ENCODE measurements at places on chromosomes 3 and 15.

- DNase-seq, result no peak
These were observed 33.4 kb downstream of the SH3BP5 start for GRCh38 chr3:15299036-15299435.

- DNase-seq, result no peak
These were observed 50.8 kb upstream of the GADL1 start for GRCh38 chr3:30945291-30945690.

DNA sequence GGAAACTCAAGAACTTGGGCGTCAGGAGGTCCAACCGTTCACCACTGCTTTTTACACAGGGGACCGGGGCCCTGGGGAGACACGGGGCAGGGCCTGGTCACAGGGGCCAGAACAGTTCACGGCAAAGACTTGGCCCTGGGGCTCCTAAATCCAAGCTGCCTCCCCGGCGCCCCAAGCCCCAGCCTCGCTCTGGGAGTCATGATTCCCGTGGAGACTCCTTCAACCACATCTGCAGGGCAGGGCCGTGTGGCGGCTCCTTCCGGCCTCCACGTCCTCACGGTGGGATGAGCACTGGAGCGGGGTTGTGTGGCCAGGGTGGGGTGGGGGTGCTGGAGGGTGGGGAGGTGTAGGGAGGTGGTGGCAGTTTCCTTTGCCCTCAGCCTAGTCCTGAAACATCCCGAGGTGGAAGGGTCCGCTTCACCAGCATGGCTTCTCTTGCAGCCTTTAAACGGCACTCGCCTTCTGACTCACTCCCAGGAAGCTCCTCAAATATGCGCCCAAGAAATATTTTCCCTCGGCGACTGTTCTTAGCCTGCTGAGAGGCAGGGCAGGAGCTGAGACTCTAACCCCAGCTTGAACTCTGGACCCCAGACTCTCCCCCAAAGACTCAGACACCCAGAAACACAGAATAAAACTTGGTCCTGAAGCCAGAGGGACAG lies 1.8 kb downstream of the MUC4 start:
- DNase-seq, result no peak

GRCh38 chr15:93366387-93367100 lies 277.5 kb upstream of the RGMA start:
- DNase-seq, result no peak

GRCh38 chr3:30626443-30627180 lies 20.2 kb downstream of the TGFBR2 start:
- DNase-seq, result no peak

GRCh38 chr3:189853906-189854305 lies 222.7 kb downstream of the TP63 start:
- no peak for DNase-seq

GRCh38 chr15:39942101-39942752 lies 8.3 kb downstream of the EIF2AK4 start:
- no peak for DNase-seq

- no peak for DNase-seq
These were observed 766 bp upstream of the EMC4 start for GRCh38 chr15:34223904-34224596.

DNA sequence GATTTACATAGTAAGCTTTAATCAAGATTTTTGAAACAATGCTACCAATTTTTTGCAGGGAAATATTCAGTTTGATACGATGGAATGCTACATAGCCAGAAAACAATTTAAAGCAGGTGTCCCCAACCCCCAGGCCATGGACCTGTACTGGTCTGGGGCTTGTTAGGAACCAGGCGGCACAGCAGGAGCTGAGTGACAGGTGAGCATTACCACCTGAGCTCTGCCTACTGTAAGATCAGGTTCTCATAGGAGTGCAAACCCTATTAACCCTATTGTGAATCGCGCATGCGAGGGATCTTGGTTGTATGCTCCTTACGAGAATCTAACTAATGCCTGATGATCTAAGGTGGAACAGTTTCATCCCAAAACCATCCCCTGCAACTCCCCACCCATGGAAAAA lies 322.6 kb upstream of the NECTIN3 start:
- no peak for DNase-seq

DNA sequence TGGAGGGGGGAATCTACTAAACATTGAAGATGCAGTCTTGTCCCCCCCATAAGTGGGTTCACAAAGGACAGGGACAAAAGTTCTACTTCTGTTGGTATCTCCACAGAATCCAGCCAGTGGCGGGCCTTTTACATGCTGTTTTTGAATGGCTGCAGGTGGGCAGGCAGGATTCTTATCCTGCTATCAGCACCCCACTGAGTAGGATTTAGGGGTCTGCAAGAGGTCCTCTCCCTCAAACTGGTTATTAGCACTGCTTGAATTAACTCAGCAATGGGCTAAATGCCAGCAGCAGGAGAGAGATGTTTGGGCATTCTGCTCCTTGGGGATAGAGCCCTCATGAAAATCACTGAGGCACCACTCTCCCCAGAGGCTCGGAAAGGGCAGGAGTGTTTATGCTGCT lies 40.3 kb downstream of the SEMA5B start:
- no peak for DNase-seq

DNA sequence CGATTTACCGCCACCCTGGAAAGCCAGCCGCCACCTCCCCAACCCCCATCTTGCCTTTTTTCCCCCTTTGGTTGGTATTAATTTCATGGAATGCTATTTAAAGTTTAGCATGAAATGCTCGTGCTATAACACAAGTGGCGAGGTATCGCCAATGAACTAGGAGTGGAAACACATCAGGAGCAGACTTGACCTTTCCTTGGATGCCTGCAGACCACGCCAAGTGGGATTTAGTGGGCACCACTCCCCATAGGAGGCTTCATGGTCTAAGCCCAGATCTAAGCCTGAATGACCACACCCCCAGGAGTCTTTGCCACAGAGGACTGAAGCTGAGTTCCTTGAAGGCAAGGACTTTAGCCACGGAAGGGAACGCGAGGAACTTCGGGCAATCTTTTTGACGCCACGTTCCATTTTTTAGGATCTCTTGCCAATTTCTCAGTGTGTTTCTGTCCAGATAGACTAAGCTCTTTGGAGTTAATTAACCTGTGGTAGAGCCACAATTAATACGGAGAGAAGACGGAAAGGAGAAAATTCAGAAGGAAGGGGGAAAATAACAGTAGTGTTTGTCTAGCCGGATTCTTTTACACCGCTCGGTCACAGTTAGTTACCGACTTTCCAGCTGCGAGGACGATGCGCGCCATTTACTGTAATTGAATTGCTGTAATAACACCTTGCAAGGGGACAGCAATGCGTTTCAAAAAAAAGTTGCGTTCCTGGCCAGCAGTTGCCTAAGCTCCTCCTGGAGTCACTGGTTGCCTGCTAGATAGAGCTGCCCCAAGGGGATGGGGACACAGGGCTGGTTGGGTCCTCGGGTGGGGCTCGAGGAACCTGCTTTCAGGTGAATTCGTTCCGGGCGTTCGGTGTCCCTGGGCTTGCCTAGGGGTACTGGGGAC lies 37.1 kb downstream of the NR2F2 start:
- DNase-seq, result no peak

GRCh38 chr3:183114384-183115178 lies 15.3 kb upstream of the MCCC1 start:
- no peak for DNase-seq

GRCh38 chr3:175338775-175339535 lies 479.8 kb downstream of the NAALADL2 start:
- no peak for DNase-seq

DNA sequence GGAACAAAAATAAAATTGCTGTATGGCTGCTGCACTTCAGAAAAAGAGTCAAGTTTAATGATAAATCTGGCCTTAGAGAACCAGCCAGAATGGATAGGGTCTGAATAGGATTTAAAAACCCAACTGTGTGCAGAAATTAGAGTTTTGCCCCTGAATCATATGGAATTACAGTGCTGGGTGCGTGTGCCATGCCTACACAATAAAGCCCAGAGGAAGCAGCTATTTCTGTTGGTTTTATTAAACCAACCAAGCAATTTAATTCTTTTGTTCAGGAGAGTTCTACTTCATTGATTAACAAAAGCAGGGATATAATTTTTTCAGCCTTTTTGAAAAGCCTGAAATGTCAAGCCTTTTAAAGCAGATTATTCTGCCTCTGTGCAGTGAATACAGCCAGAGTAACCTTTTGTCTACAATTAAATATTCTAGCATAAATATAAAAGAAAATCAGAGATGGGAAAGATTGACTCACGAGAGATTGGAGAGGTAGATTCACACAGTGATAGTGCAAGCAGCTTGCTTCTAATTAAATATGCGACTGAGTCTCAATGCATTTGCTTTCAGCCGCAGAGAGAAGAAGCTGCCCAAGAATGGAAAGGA lies 66.7 kb upstream of the DNAJC19 start:
- DNase-seq, result no peak

DNA sequence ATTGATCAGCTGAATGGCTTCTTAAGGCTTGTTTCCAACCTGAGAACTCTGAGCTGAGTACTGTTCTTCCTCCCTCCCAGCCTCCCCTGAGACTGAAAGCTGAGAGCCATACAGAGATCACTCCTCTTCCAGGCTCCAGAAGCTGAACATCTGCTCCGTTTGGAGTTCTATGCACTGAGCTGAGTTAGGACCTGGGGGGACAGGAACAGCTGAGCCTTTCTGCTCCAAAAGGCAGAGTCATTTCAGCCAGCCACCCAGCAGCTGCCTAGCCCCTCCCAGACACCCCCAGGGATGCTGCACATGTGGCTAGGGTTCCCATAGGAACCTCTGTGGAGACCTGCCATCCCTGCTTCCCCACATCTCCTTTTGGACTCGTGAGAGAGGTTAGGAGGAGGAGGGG lies 64.2 kb upstream of the GLCE start:
- no peak for DNase-seq

GRCh38 chr3:152384412-152384811 lies 115.7 kb downstream of the MBNL1 start:
- no peak for DNase-seq

- no peak for DNase-seq
These were observed 12.3 kb downstream of the BOC start for GRCh38 chr3:113223475-113224281.

GRCh38 chr3:113252553-113252952 lies 41.2 kb downstream of the BOC start:
- DNase-seq, result no peak

GRCh38 chr3:38086496-38086895 lies 47.5 kb downstream of the DLEC1 start:
- DNase-seq, result no peak

- DNase-seq, result no peak
These were observed 546.8 kb downstream of the TBL1XR1 start for GRCh38 chr3:176650478-176650877.

GRCh38 chr15:67307889-67308597 lies 53.5 kb downstream of the IQCH start:
- no peak for DNase-seq

- no peak for DNase-seq
These were observed 44.6 kb downstream of the POMGNT2 start for GRCh38 chr3:43061101-43061895.

DNA sequence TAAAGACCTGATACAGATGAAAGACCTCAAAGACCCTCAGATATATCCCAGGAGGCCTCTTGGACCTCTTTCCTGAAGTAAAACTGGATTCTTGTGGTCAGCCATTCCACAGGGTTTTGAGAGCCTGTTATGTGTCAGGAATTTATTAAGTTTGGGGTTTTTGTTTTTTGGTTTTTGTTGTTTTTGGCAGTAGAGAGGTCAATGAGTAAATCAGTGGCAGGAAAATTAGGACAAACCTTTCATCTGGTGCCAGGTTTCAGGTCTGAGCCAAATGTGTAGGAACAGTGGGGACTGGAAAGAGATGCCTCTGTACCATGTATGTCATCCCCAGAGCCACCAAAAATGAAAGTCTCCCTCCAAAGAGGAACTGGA lies 520.4 kb upstream of the MDFIC2 start:
- no peak for DNase-seq

- peak; percentile 89 for DNase-seq
These were observed 33.1 kb downstream of the RAB11A start for GRCh38 chr15:65902373-65902772.

- peak; percentile 38 for DNase-seq
These were observed 48.1 kb downstream of the KLHL25 start for GRCh38 chr15:85746641-85747040.

- DNase-seq, result no peak
These were observed 63.8 kb upstream of the XCR1 start for GRCh38 chr3:46091046-46091445.

GRCh38 chr3:45127130-45127822 lies 18.9 kb downstream of the CDCP1 start:
- DNase-seq, result no peak

DNA sequence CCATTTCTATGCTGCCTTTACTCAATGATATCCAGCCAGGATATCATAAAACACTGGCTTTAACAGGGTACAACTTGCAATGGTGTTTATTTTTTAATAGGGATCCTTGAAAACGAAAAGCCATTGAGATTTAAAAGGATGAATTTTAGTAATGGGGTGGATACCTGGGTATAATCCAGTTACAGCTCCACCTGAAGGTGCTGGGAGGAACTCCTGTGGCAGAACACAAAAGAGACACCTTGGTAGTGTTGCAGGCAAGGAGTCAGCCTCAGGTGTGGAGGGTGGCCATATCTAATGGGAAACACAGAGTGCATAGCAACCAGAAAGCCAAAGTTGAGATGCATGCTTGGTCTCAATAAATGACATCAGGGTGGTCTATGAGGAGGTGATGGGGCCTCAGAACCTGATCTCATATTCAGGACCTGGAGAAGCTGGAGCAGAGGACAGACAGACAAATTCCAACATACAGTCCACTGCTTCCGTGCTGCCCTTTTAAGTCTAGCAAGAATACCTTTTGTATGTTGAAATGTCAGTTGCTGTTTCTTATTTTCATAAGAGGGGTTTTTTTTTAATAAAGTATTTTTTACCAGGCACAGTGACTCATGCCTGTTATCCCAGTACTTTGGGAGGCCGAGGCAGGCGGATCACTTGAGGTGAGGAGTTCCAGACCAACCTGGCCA lies 12.0 kb upstream of the PAQR9 start:
- no peak for DNase-seq

- DNase-seq, result no peak
These were observed 90.0 kb upstream of the COL6A5 start for GRCh38 chr3:130255442-130255841.

DNA sequence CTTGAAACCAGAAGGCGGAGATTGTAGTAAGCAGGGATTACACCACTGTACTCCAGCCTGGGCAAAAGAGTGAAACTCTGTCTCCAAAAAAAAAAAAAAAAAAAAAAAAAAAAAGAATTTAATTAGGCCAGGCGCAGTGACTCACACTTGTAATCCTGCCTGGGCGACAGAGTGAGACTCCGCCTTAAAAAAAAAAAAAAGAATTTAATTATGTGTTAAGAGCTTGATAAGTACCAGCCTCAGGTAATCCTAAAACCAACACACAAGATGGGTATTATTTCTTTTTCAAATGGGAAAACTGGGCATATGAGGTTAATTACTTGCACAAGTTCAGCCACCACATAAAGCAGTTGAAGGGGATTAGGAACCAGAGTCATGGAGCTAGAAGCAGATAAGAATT lies 49.0 kb downstream of the PBRM1 start:
- DNase-seq, result no peak

GRCh38 chr3:53161820-53162671 lies 1.0 kb downstream of the PRKCD start:
- DNase-seq, result no peak

GRCh38 chr15:53522991-53523390 lies 236.5 kb downstream of the WDR72 start:
- DNase-seq, result no peak

GRCh38 chr3:49998326-49998725 lies 58.4 kb downstream of the RBM6 start:
- DNase-seq, result no peak

All from RWPE2 (cell line).